NCI-H146 (cell line): ENCODE measurements at places on chromosomes 12 and 14.

- no peak for DNase-seq
Observed at GRCh38 chr14:89137526-89138163, 279.4 kb downstream of the FOXN3 start.

DNA sequence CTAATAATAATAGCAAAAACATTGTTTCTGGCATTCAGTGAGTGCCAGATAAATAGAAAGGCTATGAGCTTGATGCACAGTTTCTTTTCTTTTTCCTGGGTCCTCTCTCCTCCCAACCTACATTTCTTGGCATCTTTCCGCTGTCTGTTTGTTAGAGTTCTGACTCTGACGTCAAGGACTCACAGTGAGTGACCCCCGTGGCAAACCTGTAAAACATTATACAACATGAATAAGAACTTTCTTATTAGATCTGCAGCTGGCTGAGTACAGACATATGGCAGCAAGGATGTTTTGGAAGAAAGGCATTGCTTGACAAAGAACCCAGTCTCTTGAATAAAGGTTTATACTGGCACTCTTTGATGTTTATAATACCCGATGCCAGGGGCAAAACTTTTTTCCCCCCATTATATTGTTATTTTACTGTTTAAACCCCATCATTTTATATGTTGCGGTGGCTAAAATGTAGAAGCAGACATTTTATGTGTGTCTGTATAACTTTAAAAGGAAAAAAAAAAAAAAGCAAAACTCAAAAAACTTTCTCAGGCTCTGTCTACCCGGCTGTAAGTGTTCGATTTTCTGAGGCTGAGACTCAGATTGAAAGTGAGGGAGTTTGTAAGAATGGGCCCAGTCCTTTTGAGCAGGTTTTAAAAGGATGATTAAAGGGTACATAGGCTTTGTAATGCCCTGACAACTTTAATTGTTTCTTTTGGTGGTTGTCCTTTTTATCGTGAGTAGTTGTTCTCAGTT, 159.3 kb downstream of the PDE3A start:
- DNase-seq = no peak

DNA sequence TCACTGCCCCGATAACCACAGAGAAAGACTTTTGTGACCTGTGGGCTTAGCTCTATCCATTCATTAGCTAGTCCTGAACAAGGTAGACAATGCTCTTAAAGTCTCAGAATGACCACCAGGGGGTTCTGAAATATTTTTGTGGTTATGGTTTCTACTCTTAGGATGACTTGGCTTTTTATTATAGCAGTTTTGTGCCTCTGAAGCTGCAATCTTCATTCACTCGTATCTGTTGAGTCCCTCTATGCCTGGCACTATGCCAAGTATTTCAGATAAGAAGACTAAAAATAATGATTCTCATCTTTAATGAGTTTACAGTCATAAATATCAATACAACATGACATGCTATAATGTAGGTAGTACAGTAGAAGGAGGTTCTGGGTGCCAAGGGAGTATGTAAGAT, 130.8 kb upstream of the TRHDE start:
- DNase-seq = no peak

- DNase-seq = no peak
Observed at GRCh38 chr12:48016373-48017020, 12.2 kb upstream of the COL2A1 start.

- DNase-seq = no peak
Observed at GRCh38 chr14:100638211-100638855, 51.1 kb upstream of the BEGAIN start.

DNA sequence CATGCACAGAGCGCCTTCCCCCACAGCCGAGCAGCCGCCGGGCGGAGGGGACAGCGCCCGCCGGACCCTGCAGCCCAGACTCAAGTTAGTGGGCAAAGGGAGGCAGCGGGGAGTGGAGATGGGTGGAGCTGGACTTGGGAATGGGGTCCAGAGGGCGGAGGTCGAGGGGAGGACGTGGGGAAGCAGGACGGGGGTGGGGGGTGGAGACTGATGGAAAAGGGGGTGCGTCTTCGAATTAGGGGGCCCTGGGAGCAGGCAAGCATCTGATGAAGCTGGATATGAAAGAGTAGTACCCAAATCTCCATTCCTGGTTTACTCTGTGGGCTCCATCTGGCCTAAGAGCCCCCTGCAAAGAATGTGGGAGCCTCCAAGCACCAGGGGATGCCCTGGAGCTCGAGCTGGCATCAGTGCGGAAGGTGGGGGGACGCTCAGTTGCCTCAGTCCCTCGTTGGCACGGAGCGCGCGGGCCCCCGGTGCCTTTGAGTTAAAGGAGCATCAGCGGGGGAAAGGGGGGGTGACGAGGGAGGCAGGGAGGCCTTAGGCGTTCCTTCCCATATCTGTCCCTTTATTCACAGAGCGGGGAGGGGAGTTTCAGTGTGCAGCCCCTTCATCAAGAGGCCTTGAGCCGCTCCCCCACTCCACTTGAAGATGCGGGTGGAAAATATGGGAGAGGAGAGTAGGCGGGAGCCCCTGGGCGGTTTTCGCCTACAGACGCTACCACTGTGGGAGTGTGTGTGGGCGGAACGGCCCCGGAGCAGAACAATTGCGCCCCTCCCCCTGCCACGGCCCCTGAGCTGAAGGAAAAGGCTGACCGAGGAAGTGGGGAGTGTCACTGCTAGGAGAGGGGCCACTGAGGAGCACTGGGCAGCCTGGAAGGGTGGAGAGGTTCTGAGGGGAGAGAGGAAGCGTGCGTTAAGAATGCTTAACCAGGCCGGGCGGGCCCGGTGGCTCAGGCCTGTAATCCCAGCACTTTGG, 644 bp downstream of the NAB2 start:
- peak; percentile 40 for DNase-seq

DNA sequence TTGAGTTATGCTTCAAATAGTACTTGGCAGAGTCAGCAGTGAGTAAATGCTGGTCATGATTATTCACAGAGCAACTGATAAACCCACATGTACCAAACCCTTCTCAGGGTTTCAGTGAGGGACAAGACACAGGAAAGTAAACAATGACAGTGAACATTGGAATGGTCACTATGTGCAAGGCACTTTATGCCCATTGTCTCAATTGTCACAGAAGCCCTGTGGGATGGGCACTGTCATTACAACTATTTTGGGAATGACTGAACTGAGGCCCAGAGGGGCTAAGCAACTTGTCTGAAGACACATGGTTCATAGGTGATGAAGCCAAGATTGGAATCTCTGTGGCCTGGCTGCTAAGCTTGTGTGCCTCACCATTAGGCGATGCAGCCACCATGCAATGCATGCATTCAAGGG, 238.5 kb downstream of the RBM19 start:
- no peak for DNase-seq

DNA sequence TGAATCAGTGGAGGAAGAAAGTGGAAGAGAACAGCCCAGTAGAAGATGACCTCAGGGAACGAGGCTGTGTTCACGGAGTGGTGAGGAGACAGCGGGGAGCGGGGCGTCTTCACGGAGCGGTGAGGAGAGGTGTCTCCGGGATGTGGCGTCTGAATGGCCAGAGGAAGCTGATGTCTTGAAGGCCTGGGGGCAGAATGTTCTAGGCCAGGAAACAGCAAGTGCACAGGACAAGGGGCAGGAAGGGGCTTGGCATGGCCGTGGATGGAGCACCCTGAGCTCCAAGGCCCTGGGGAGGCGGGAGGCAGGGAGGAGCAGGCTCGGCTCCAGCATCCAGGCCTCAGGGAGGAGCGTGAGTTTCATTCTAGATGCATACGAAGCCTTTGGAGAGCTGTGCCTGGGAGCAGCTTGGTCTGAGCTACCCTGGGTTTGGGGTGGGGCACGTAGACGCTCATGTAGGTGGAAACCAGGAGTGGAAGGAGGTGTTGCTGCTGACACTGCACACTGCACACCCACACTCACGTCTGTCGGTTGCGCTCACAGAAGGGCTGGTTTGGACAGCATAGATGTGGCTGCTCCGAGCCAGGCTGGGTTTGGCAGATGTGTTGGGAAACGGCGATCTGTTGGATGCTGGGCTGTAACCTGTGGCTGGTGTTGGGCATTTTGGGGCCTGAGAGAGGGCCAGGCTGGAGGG, 131.6 kb downstream of the ADGRD1 start:
- no peak for DNase-seq

- DNase-seq = no peak
Observed at GRCh38 chr12:112126911-112127310, 1.6 kb downstream of the TRAFD1 start.

DNA sequence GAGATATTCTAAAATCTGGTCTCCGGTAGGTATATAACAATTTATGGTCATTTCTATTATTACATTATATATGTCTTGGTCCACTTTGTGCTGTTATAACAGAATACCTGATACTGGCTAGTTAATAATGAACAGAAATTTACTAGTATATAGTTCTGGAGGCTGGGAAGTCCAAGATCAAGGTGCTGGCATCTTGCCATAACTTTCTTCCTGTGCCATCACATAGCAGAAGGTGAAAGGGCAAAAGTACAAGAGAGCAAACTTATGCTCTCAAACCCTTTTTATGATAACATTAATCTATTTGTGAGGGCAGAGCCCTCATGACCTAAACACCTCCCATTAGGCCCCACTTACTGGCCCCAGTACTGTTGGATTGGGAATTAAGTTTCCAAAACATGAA, 17.9 kb upstream of the BATF start:
- no peak for DNase-seq

- no peak for DNase-seq
Observed at GRCh38 chr14:58060898-58061297, 91.1 kb downstream of the ARMH4 start.

GRCh38 chr12:65725376-65725775, 98.9 kb upstream of the HMGA2 start:
- DNase-seq = no peak

DNA sequence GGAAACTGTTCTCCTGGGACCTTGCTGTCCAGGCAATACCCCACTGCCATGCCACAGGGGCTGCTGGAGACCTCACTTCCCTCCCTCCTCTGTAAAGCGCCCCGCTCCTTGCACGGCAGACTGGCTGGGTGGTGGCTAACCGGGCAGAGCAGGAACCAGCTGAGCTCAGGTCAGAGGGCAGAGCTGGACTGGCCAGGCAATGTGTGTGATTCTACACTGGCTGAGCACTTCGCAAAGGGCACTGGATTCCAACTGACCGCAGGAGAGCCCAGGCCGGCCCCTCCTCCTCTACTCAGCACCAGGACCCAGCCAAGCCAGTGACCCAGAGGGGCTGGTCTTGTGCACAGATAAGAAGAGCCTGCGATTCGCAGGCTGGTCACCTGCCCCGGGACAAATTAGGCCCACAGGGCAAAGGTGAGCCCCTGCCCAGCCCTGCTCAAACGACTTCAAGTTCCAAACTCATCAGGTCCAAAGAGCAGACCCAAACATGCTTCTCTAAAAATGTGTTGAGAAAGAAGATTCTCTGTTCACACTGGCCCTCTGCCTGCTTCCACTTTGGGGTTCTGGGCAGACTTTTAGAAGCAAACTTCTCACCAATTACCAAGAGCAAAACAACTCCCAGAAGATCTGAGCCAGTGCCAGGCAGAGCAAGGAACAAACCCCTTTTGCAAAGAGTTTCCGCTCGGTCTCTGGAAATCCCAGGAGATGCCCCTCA, 54.9 kb upstream of the DIO3 start:
- no peak for DNase-seq

DNA sequence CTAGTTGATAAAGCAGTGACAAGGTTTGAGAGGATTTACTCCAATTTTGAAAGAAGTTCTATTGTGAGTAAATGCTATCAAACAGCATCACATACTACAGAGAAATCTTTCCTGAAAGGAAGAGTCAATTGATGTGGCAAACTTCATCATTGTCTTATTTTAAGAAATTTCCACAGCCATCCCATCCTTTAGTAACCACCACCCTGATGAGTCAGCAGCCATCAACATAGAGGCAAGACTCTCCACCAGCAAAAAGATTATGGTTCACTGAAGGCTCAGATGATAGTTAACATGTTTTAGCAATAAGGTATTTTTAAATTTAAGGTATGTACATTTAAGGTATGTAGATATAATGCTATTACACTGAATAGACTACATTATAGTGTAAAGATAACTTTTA, 122.1 kb upstream of the ARHGAP5 start:
- DNase-seq = no peak

- DNase-seq = no peak
Observed at GRCh38 chr14:103073367-103073875, 10.6 kb upstream of the LBHD2 start.

DNA sequence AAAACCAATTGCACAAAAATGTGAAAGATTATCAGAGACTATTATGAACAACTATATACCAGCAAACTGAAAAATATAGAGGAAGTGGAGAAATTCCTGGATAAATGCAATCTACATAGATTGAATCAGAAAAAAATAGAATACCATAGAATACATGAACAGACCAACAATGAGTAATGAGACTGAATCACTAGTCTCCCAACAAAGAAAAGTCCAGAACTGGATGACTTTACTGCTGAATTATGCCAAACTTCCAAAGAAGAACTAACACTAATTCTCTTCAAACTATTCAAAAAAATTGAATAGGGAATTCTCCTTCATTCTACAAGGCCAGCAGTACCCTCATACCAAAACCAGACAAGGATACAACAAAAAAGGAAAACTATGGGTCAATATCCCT, 60.6 kb downstream of the GUCY2C start:
- no peak for DNase-seq

GRCh38 chr12:76183459-76184186, 99.1 kb upstream of the NAP1L1 start:
- DNase-seq = no peak

GRCh38 chr12:42729535-42729900, 140.0 kb upstream of the PRICKLE1 start:
- DNase-seq = no peak

DNA sequence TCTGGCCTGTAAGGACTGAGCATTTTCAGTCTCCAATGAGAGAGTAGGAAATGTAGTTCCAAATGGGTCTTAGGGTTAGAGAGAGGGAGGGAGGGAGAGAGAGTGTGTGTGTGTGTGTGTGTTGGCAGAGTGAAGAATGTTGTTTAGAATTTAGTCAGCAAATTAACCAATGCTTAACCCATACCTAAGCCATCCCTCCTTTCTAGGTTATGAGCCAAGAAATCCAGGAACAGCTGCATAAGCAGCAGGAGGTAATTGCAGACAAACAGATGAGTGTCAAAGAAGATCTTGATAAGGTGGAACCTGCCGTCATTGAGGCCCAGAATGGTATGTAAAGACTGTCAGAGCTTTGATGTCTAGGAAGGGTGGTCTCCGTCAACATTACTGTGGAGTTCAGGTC, 56.9 kb downstream of the HSP90AA1 start:
- no peak for DNase-seq

GRCh38 chr12:130958557-130959140, 4.9 kb downstream of the ADGRD1 start:
- no peak for DNase-seq

DNA sequence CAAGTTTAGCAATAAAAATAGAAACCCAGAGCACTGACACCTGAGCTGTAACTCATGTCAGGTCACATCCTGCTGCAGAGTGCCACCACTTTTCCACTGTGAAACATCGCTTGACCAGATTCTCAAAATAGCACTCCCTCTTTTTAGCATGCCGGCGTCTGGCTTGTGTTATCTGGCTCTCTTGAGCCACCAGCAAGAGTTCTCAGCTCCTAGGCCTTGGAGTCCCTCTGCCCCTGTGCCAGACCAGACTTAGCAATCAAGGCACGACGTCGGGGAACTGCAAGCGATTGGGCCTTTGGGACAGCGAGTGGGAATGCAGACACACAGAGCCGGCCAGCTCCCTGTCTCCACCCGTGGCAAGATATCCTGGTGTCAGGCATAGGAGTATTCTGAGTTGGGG, 52.5 kb downstream of the SPIC start:
- DNase-seq = no peak
